ENCODE measurements at places on chromosomes 4 and X.

GRCh38 chr4:102723511-102723910 lies 37.3 kb downstream of the MANBA start:
- no peak for DNase-seq

- no peak for DNase-seq
Measured at GRCh38 chr4:182922501-182923284, 5.5 kb upstream of the DCTD start.

DNA sequence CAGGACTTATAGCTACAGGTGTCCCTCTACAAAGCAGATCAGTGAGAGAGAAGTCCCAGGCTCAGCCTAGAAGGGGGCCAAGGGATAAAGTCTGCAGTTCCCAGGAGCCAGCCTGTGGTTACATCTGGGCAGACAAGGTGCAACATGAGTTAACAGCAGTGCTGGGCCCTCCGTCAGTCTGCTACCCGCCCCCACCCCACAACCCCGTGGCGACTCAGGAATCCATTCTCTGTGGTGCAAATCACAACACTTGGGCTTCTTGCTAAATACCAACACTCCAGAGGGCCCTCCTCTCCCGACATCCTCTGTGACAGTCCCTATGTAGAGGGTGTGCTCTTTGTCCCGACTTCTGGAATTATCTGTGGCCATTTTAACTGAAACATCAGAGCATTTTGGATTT lies 13.8 kb downstream of the GPM6B start:
- no peak for DNase-seq

DNA sequence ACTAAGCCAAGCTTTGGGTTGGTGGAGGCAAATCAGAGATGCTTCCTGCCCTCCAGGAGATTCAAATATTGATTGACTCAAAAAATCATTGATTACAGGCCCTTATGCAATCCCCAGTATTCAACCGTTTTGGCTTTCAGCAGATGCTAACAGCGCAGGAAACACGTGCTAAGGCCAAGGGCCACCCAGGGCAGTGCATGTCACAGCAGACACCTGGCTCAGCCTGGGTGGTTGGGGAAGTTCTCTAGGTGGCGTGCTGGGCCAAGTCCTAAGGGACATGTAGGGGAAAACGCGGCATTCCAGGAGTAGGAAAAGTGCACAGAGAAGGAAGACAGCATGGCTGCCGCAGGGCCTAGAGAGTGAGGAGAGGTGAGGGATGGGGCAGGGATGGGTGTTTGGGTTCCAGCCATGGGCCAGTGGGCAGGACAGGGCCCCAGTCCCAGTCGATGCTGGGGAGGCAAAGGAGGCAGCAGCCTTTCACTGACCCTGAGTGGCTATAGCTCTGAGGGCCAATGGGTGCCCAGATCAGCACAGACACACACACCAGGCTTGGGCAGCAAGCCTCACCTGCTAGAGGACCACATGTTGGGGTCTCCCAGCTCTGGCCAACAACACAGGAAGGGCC lies 239.1 kb downstream of the EVC2 start:
- no peak for DNase-seq

DNA sequence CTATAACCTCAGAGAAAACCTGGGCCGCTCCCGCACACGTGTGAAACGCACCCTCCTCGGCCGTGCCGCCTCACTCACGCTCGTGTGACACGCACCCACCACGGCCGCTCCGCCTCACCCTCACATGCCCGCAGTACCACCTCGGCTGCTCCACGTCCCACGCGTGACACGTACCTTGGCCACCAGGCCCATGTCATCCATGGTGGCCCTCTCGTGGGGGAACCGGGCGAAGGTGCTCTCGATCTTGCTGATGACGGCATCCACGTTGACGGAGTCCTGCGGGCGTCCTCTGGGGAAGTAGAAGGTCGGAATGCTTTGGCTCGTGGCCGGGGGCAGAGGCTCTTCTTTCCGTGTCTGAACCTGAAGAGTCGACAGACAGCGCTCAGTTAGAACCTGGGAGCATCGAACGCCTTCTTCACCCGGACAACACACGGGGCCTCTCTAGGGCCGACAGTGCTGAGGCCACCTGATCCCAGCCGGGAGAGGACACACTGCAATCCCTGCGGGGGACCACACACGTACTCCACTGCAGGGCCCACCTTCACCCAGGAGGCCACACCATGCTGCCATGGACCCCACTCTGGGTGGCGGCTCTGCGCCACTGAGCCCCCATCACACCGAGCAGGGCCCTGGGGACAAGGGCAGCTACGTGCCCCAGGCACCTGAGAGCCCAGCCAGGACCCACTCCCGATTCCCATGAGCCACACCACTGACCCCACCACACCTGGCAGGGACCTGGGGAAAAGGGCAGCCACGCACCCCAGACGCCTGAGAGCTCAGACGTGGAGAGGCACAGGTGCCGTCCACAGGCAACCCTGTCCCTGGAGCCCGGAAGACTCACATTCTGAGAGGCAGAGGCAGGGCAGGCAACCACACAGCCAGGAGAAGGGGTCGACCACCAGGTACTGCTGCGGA lies 25.2 kb downstream of the PPP2R3B start:
- DNase-seq = no peak

- DNase-seq = no peak
Measured at GRCh38 chr4:8703401-8703696, 110.8 kb downstream of the CPZ start.

- no peak for DNase-seq
Measured at GRCh38 chr4:151850791-151851213, 90.0 kb upstream of the GATB start.

DNA sequence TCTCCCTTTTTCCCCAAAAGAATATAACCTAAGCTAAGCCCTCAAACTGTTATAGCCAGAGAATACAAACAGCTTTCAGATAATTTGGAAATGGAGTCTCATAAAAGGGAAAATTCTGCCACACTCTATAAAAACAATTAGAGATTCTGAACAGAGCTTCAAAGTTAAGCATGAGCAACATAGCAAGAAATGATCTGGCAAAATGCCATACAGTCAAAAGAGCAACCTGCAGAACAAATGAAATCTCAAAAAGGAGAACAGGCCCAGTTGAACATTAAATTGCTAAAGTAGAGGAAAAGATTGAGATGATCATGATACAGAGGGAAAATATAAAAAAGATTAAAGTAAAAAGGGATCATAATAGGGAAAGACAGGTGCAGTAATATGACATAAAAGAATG lies 250.5 kb downstream of the TLL1 start:
- DNase-seq = no peak

- DNase-seq = no peak
Measured at GRCh38 chr4:6221851-6222760, 21.8 kb upstream of the JAKMIP1 start.

- no peak for DNase-seq
Measured at GRCh38 chr4:109298279-109299010, 4.0 kb downstream of the COL25A1 start.

- no peak for DNase-seq
Measured at GRCh38 chr4:19382993-19383756, 868.5 kb upstream of the SLIT2 start.

DNA sequence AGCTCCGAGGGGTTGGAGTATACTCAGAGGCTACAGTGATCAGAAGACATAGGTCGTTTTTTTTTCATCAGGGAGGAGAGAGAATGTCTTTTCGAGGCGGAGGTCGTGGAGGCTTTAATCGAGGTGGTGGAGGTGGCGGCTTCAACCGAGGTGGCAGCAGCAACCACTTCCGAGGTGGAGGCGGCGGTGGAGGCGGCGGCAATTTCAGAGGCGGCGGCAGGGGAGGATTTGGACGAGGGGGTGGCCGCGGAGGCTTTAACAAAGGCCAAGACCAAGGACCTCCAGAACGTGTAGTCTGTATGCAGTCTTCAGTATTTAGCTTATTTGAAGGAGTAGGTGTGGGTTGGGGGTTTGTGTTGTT lies 500 bp downstream of the GAR1 start:
- peak; percentile 39 for DNase-seq
